ENCODE measurements at places on chromosomes 1 and 21. TPM values are rescaled to one million over a fixed set of nuclear protein-coding genes. Genes with fewer than 3 reads are reported as not detected.

GRCh38 chr1:44050261-44050660 lies 19.0 kb upstream of the SLC6A9 start:
- no peak for DNase-seq

- no peak for DNase-seq
Observed at GRCh38 chr1:77230051-77230450, 10.8 kb upstream of the PIGK start.

GRCh38 chr1:248631354-248632008 lies 3.4 kb downstream of the OR2T11 start:
- no peak for DNase-seq

- DNase-seq, result no peak
Observed at GRCh38 chr1:109814993-109815786, 51.5 kb upstream of the EPS8L3 start.

DNA sequence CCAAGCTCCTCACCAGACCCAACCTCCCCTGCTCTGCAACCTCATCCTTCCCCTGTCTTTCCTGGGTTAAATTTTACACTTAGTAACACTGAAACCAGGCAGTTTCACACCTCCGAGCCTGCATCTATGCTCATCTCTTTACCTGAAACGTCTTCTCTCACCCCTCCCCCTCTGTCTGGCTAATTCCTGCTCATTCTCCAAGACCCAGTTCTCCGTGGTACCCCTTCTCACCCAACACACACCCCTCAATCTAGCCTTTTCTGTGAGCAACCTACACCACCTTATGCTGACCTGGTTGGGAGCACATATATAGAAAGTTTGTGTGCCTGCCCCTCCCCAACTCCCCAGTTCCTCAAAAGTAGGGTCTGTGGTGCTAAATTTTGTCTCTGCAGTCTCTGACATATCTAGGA lies 3.7 kb upstream of the KIAA1614 start:
- DNase-seq, result no peak

DNA sequence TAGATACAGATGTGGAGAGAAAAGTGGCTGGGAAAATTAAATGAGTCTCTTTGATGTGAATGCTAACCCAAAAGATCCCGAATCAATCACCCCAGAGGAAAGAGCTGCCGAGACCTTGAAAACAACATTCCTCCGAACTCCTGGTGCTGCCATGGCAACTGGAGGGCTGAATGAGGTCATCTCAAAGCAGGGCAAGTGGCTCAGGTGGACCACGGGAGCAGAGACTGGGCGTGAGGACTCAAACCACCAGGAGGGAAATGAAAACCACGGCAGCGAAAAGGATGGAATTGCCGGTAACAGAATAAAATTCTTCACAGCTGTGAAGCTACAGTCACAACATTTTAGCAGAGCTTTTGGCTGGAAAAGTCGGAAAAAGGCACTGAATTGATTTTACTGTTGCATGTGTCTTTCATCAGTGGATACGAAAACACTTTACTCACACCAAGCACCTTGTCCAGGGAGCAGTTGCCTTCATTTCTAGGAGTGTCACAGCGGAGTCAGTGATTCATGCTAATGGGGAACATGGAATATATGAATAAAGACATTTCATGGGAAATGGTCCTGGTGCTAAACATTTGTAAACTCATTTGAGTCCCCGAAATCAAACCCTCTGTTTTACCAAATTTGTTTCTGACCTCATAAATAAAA lies 23.2 kb upstream of the BECN2 start:
- DNase-seq, result no peak

DNA sequence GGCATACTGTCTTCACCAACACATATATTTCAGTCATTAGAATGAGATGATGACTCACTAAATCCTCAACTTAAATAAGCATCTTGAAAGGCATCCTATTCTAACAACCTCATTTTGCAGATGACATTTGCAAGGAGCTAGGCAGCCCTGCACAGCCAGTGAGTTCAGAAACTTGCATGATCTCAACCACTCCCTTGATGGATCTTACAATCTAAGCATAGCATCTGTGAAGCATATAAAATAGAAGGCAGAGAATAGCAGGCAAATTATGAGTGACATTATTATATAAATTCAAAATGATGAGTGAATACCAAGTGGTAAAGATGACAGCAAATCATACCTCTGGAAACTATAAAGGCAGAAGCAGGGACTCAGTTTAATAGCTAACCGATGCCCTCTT lies 31.6 kb downstream of the KRTAP20-3 start:
- no peak for DNase-seq

- DNase-seq, result peak; percentile 5
Observed at GRCh38 chr1:119327094-119327449, 41.5 kb upstream of the HAO2 start.

- peak; percentile 49 for DNase-seq
Observed at GRCh38 chr1:162212713-162213112, 143.2 kb downstream of the NOS1AP start.

- no peak for DNase-seq
Observed at GRCh38 chr1:39160703-39161102, 43.8 kb upstream of the MACF1 start.

GRCh38 chr1:6491966-6492365 lies 499 bp upstream of the PLEKHG5 start:
- no peak for DNase-seq

DNA sequence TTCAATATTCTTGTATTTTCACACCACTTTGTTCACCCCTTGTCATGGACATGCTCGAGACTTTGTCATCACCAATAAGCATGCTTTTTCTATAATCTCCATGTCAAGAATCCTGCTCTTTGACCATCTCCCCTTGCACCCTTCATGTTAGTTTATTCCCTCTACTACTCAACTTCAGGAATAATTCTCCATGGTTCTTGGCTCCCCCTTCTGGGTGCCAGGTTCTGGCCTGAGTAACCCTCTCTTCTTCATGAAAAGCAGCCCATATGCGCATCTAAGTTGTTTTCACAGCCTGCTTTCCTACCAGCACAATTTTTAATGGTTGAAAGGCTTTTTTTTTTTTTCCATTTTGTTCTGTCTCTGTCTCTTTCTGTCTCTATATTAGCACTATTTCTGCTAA lies 160.7 kb downstream of the LEPR start:
- DNase-seq, result no peak

- DNase-seq, result no peak
Observed at GRCh38 chr1:39833121-39833520, 44.5 kb upstream of the BMP8B start.

DNA sequence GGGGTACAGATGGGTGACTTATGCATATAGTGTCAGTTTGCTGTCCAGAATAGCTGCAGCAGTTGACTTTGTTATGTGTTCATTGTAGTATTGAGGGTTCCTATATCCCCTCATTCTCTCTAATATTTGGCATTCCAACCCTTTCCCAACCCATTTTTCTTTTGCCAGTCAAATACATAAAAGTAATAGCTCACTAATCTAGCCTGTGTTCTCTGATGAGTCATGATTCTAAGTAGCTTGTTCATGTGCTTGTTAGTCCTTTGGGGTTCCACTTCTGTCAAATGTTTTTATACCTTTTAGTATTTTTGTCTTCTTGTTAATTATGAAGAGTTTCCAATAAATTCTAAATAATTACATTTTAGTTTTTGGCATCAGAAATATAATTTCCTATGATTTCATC lies 99.2 kb upstream of the MROH9 start:
- no peak for DNase-seq

GRCh38 chr1:181104790-181105133 lies 16.3 kb downstream of the IER5 start:
- no peak for DNase-seq

DNA sequence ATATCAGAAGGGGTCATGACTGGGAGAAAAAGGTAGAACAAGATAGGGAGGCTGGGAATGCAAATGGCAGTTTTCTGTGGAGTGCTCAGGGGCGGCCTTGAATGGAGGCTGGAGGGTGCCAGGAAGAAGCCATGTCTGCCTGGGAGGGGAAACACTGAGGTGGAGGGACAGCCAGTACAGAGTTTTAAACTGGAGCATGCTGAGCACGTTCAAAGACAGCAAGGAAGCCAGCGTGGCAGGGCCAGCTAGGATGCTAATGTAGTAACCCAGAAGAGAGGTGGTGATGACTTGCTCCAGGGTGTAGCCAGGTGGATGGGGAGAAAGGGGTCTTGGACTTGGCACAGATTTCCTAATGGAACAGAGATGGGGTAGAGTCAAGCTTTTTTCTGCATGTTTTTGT lies 445.8 kb upstream of the VAMP3 start:
- DNase-seq, result no peak

DNA sequence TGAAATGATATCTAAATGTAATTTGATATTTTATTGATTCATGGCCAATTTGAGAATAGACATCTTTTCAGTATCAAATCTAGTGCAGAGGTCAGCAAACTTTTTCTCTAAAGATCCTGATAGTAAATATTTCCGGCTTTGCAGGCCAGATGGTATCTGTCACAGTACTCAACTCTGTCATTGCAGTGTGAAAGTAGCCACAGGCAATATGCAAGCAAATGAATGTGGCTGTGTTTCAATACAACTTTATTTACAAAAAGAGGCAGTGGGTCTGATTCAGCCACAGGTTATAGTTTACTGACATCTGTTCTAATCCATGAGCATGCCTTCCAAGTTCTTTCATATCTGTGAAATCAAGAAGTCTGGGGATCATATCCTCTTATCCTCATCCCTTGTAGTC lies 221.2 kb downstream of the PRDM2 start:
- no peak for DNase-seq

- no peak for DNase-seq
Observed at GRCh38 chr1:205812271-205812877, 624 bp downstream of the SLC41A1 start.

DNA sequence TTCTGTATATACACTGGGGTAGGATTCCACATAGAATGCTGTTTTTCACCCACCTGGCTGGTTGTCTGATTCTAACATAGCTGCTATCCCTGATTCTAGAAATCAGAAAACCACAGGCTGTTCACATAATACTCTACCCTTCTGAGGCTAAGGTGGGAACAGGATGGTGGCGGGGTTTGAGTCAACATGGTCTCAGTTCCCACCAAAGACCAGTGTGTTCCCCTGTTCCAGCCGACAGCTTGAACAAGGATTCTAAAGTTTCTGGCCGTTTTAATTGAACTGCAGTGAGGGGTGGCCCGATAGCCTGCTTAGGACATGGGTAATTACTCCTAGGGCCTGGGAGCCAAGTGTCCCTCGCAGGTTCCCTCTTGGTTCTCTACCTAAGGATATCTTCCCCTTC lies 38.4 kb downstream of the PEX14 start:
- no peak for DNase-seq

DNA sequence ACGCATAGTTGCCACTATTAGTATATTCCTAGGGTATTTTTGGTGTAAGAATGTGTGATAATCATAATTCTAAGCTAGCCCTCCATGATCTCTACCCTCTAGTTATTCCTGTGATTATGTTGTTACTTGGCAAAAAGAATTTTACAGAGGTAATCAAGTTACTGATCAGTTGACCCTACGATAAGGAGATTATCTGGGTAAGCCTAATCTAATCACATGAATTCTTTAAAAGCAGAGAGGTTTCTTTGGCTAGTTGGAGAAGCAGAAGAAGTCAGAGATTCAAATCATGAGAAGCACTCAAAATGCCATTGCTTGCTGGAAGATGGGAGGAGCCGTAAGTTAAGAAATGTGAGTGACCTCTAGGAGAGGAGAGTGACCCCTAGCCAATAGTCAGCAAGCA lies 72.7 kb downstream of the RPE65 start:
- DNase-seq, result no peak

GRCh38 chr1:178330153-178330552 lies 166.6 kb downstream of the CLEC20A start:
- no peak for DNase-seq

DNA sequence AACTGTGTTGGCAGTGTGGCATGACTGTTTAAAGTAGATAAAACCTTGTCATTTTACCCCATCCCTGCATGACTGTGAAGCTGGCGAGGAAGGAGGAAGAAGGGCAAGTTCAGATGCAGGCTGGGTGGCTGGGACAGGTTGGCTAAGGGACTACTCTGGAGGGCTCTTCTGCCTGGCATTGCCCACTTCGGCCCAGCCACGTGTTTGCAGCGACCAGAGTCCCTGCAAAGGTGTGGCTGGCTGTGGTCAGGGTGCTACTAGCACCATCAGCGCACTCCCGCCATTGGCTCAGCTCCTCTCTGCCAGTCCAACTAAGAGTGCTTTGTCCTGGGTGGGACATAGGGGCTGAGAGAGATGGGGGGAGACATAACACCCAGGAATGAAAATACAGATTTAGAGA lies 7.2 kb downstream of the C1orf115 start:
- DNase-seq, result no peak

CDCA8 gene
- 16.8 TPM for total RNA-seq

SAMD11 gene
- total RNA-seq, result 2.2 TPM

LRRN2 gene
- total RNA-seq, result 26.4 TPM

SPATA6 gene
- total RNA-seq, result 15.7 TPM

FYB2 gene
- total RNA-seq, result 0.95 TPM

BTBD8 gene
- total RNA-seq, result 8.0 TPM

MSH4 gene
- total RNA-seq, result 0.41 TPM

CNKSR1 gene
- 19.6 TPM for total RNA-seq

LY9 gene
- total RNA-seq, result 2.3 TPM

XKR8 gene
- total RNA-seq, result 8.2 TPM

ATP1A4 gene
- not detected for total RNA-seq

OR2L5 gene
- not detected for total RNA-seq

PIK3C2B gene
- 66.5 TPM for total RNA-seq

IFI6 gene
- 51.4 TPM for total RNA-seq

HSD11B1 gene
- 2.8 TPM for total RNA-seq

LIN28A gene
- total RNA-seq, result not detected

TMEM222 gene
- 30.0 TPM for total RNA-seq

CCDC27 gene
- not detected for total RNA-seq

VAV3 gene
- 142 TPM for total RNA-seq

HSPB7 gene
- total RNA-seq, result 78.0 TPM

PLA2G2F gene
- 0.80 TPM for total RNA-seq

GPR153 gene
- total RNA-seq, result 28.3 TPM

CRYAA gene
- not detected for total RNA-seq

Measured in mucosa of descending colon (tissue), 3 donors.